ENCODE measurements at places on chromosomes 11 and 22.

- DNase-seq, result no peak
Measured at GRCh38 chr11:10494636-10495463, 39.8 kb downstream of the AMPD3 start.

- DNase-seq, result no peak
Measured at GRCh38 chr11:18392434-18393321, 1.7 kb upstream of the LDHA start.

DNA sequence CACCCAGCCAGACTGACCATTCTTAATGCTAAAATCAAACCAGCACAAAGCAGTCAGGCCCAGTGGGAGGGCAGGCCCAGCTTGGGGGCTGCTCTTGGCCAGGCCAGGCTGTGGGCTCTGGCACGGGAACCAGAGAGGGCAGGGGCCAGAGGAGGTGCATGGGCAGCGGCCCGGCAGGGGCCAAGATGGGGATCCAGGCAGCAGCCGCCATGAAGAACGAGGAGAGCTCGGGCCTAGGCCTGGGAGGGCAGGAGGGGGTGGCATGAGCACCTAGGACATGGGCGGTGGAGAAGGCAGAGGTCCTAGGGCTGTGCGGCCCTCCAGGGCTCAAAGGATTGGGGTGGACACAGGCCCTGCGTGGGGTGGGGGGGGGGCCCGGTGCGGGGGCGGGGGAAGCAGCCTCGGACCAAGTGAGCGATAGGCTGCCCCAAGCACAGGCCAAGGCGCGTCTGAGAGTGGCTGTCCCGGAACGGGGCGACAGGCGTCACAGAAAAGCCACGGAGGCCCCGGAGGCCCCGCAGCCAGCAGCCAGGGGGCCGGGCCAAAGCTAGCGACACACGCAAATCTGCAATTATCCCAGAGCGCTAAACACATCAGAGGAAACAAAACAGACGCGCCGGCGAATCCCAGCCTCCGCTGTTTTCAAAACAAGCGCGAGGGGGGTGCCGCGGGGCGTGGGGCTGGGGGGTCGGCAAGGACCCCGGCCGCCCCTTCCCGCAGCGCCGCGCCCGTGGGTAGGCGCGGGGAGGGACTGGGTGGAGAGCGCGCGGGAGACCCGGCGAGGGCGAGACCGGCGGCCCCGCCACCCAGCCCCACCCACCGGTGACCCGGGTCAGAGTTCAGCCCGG lies 8.3 kb downstream of the PLXNB2 start:
- no peak for DNase-seq

DNA sequence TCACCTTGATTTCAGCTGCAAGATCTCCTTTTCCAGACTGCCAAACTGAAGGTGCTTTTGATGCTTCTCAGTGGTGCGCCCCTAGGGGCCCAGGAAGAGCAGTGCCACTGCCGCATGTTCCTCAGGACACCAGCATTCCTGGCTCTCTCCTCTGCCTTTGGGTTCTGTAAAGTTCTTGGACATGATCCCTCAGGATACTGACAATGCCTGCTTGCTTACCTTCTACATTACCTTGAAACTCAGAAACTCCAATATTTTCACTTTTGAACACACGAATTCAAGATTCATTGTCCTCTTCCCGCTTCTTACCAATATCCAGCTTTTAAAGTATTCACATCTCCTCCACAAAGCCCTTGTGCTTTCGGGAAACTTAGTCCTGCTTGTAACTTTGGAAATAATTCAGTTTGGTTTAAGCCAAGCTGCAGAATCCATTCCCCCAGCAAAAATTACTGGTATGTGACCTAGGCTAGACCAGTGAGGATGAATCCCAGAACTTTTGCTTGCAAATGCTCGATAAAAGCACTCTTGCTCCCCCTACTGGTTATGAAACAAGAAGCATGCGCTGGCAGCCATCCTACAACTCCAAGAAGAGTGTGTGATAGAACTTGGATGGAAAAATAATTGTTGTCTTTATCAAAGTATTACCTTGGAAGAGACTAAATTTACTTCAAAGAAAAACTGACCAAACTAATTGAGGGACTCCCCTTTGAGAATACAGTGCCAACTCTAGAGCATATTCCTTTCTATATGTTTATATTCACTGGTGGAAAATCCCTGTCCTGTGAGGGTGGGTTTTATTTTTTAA lies 16.5 kb upstream of the OR5B21 start:
- peak; percentile 74 for DNase-seq

DNA sequence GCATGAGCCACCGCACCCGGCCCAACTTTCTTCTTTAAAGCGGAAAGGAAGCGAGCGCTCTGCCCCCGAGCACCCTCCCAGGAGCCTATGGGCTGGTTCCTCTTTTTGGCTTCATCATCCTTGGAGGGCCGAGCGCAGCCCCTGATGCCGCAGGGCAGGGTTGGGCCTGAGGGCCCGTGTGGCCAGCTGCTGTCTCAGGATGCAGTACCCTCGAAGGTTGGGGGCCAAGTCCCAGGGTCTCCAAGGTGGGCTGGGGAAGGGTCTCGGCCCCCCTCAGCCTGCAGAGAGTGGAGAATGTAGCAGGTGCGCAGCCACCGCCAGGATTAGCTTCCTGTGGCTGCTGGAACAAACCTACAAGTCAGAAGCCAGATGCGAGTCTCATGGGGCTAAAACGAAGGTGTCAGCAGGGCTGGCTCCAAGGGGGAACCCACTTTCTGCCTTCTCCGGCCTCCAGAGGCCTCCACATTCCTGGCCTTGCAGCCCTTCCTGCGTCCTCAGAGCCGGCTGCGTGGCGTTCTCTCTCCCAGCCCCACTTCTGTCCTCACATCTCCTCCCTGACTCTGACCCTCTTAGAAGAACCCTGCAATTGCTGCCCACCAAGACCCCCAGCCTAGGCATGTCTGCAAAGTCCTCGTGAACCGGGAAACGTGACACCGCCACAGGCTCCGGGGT lies 2.9 kb downstream of the PANX2 start:
- DNase-seq, result no peak

DNA sequence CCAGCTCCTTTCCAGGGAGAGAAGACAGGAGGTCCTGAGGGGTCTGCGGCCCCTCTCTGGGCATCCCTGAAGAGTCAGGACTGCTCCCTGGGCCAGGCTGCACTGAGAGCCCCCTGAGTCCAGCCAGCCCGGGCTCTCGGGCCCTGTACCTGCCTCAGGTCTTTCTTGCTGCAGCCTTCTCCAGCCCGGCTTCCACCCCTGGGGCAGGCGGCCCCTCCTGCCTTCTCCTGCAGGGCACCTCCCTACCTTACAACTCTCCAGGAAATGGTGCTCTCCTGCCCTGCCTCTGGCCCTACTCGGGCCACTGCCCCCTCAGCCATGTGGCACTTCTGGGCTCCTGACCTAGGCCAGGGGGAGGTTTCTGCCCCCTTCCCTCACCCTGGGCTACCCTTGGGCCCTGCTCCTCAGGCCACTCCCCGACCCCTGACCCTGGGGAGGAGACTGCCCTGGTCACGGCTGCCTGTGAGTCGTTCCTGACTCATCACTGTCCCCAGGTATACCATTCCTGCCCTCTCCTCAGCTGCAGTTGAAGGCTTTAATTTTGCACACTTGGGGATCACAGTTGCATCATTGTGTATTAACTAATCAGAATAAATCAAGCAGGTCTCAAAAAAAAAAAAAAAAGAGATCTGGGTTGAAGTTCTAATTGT lies 251.1 kb downstream of the NXPE2 start:
- no peak for DNase-seq

- DNase-seq, result peak; percentile 80
Measured at GRCh38 chr11:46392421-46393230, 1.1 kb upstream of the CHRM4 start.

- no peak for DNase-seq
Measured at GRCh38 chr22:28299753-28300152, 379.9 kb downstream of the TTC28 start.

GRCh38 chr11:68266121-68266891 lies 5.5 kb downstream of the C11orf24 start:
- no peak for DNase-seq

- DNase-seq, result no peak
Measured at GRCh38 chr11:9576701-9577381, 3.4 kb downstream of the WEE1 start.

GRCh38 chr11:46522682-46523281 lies 71.0 kb downstream of the AMBRA1 start:
- no peak for DNase-seq

DNA sequence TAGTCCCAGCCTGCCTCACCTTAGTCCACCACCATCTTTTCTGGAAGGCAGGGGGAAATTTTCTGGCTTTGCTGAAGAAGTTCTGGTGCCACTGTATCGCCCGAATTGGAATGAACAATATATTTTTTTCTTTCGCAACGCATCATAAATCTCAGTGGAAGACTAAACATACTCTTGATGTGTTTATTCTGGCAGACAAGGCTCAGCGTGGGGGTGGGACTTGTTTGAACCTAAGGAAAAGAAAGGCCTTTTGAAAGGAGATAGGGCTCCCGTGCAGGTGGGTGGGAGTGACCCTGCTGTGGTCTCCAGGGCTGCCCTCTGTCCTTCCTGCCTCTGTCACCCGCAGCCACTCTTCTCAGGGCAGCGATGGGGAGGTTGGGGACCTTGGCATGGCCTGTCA lies 42.5 kb downstream of the CD82 start:
- DNase-seq, result no peak

GRCh38 chr11:44957040-44957515 lies 6.4 kb upstream of the TP53I11 start:
- no peak for DNase-seq

DNA sequence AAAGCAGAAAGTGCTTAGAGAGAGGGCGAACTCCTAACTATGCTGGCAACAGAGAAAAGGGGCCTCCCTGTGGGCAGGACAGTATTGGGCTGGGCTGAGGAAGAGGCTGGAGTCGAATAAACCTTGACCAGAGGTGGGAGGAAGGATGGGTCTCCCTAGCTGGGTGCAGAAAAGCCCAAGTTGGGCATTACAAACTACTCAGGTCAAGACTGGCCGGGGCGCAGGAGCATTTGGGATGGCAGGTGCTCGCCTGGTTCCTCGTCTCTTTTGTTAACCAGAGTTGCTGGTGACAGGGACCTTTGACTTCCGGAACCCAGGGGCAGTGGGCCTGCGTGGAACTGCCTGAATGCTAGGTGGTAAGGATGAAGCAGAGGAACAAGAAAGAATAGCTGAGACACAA lies 80.3 kb upstream of the SHISAL1 start:
- DNase-seq, result no peak

DNA sequence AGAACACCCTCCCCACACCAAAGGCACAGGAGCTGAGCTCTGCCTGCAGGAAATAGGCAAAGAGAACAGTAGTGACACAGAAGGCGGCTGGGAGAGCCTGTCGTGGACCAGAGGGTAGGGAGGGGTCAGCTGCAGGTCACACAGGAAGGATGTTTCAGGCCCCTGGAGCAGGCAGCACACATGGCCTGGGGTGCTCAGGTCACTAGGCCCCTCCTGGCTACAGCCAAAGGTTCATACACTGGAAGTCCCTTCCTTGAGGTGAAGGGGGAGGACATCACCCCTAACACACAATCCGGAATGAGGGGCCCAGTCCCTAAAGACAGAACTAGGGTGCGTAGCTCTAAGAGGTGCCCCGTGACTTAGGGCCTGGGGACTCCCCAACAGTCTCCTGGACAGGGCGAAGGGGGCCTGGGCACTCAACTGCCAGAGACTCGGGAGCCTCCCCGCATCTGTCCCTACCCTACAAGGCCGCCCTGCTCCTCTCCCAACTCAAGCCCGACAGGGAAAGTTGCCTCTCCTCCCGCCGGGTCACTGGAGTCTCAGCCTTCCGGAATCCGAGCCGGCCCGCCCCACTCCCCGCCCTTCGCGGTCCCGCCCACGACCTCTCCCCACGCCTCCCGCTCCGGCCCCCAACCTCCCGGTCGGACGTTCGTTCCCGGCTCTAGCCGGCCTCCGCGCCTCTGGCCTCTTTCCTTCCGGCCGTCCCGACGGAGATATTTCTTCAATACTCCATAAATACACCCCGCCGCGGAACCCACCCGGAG lies at the start of gene CYB5R2:
TSS of gene CYB5R2 (minus strand) at position 541 of the 764 bp plus-strand sequence. CDS start 675 bp downstream, outside the sequence.
- DNase-seq, result no peak

DNA sequence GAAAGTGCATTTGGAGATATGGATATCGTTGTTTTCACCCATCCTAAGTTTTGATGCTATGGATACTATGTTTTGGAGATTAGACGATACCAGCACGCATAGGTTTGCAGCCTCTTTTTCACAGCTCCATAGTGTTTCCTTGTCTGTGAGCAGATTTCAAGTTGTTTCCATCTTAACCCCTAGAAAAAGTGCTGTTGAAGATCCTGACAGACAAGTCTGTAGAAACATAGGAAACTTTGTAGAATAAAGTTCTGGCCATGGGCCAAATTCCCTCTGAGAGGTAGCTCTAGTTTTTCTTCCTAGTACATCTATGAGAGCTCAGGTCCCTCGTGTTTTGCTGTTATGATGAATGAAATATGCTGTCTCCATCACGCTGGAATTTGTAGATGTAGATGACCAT lies 32.4 kb downstream of the ST3GAL4 start:
- DNase-seq, result no peak

GRCh38 chr11:73428227-73428626 lies 52.0 kb downstream of the RELT start:
- no peak for DNase-seq

DNA sequence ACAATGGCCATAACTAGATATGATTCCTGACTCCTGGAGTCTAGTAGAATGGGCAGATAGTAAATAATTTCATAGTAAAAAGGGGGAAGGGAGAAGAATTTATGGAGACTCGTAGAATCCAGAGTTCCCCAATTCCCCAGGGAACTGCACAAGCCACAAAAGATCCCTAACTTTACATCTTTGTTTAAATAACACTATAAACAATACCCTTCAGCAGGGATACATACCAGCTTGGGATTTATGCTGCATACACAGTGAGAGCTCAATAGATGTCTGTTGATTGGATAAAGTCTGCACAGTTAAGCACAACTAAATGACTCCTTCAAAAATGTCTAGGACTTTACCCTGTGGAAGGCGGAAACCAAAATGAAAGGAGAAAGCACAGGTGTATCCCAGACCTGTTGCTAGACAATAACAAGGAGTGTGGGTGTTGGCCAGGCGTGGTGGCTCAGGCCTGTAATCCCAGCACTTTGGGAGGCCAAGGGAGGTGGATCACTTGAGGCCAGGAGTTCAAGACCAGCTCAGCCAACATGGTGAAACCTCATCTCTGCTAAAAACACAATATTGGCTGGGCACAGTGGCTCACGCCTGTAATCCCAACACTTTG lies 6.8 kb downstream of the SLC35F2 start:
- no peak for DNase-seq

DNA sequence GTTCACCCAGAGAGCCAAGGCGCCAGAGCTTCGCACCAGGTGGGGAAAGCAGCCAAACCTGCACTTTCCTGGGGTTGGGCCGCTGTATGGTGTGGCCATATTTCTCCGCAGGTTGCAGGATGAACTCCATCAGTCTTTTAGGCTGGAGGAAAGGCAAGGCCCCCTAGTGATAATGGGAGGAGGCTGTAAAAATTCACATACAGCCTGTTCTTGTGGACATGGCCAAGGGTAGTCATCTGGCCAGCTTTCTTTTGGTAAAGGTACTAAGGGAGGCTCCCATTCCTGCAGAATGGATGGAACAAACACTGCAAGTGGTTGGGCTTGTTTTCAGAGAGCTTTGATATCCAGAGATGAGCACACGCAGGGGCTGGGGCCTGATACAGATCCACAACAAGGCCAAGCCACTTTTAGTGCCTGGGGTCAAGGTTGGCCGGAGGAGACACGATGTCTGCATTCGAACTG lies 29.6 kb downstream of the C22orf31 start:
- DNase-seq, result no peak

- DNase-seq, result peak; percentile 67
Measured at GRCh38 chr11:65791719-65792213, 4.9 kb downstream of the OVOL1 start.
